Renal cortex interstitium (tissue), 15 donors: ENCODE measurements at places on chromosomes 12 and 14.

GRCh38 chr12:75294336-75294735 lies 35.8 kb downstream of the CAPS2 start:
- no peak for DNase-seq

DNA sequence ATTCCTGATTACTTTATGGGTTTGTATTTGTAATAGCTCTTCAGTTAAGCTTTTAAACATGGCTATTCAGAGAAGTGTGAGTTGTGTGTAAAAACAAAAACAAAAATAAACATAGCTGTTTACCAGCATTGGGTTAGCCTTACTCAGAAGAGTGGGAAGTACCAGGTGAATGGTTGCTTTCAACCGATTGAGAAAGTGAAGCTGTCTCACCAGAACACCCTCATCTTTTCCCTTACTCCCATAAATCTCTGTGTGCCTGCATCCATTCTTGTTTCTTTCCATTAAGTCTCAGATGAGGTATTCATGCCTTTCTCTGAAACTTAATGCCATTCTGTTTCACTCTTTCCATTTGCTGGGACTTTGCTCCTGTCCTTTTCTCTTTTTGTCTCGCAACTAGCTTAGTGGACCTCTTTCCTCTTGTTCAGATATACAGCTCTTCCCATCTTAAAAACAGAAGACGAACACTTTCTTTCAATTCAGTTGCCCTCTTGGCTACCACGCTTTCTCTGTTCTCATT lies 10.7 kb downstream of the BORCS5 start:
- DNase-seq = no peak

DNA sequence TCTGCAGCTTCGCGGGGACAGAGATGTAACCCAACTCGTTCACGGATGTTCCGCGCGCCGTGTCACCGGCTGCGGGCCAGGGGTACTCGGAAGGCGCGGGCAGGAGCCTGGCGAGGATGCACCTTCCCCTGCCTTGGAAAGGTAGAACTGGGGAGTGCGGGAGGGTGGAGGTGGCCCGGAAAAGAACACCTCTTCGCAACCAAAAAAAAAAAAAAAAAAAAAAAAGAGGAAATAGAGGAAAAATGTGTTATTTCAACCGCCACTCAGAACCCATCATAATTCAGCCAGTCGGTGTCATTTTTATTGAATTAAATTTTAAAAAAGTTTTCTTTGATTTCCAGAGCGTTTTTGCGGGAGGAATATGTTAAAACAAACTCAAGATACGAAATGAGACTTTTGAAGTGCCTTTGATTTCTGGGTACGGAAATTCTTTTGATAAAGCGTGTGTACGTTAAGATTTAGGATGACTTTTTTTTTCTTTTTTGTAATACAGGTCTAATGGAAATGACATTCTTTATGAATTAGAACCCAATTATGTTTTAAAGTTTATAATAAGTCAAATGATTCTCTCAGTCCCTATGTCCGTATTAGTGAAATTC lies 8.9 kb downstream of the CDKN1B start:
- no peak for DNase-seq

DNA sequence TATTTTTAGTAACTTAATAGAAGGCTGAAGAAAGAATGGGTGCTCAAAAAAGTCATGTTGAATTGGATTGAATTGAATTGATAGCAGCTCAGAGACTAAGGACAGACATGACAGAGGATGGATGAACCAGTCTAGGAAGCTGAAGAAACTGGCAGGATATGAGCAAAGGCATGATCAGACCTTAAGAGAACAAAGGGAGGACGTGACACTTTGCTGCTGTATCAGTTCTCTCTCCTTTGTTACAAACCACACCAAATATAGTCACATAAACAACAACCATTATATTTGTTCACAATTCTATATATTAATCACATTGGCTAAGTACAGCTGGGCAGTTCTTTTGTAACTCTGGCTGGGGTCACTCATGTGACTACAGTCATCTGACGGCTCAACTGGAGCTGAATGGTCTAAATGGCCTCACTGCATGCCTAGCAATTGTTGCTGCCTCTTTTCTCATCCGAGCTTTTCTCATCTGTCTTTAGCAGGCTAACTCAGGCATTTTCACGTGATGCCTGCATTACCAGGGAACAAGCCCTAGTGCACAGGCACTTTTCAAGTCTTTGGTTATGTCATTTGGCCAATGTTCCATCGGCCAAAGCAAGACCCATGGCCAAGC lies 355.0 kb downstream of the ETNK1 start:
- no peak for DNase-seq

- DNase-seq = no peak
Measured at GRCh38 chr12:128794661-128795529, 28.9 kb downstream of the SLC15A4 start.

DNA sequence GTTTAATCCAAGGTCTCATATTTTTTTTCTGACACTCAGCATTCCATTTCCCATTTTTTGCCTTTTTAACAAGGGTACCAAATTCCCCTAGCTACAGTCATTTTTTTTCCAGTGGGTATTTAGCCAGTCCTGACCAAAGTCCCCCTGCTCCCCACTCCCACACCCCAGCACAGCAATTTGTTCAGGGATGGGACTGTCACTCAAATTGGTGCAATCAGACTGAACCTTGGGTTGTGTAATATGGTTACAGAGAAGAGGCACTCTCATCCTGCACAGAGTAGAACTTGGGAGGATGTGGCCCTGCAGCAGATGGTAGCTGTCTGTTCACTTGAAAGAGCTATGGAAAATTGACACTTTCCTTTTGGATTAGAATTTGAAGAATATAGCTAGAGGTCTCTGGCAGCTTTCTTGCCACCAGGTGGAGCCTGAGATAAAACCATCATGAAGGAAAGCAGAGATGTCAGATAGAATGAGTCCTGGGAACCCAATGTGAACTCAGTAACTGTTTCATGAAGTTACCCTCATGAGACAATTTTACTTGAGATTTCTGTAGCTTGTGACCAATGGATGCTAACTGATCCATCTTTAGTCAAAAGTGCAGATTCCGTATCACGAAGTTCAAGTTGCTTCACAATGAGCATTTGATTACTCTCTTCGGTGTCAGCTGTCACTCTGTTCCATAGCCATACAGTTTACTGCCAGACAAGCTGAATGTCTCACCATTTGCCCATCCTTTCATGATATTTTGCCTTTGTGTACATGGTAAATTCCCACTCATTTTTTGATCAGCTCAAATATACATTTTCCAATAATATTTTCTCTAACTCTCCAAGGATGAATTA lies 394.0 kb upstream of the SYT1 start:
- DNase-seq = no peak

- DNase-seq = no peak
Measured at GRCh38 chr14:64806202-64806861, 73.4 kb downstream of the SPTB start.

- DNase-seq = no peak
Measured at GRCh38 chr14:105858676-105859025, 332.3 kb downstream of the TMEM121 start.

GRCh38 chr12:57329219-57329618 lies 78.2 kb upstream of the STAC3 start:
- no peak for DNase-seq

DNA sequence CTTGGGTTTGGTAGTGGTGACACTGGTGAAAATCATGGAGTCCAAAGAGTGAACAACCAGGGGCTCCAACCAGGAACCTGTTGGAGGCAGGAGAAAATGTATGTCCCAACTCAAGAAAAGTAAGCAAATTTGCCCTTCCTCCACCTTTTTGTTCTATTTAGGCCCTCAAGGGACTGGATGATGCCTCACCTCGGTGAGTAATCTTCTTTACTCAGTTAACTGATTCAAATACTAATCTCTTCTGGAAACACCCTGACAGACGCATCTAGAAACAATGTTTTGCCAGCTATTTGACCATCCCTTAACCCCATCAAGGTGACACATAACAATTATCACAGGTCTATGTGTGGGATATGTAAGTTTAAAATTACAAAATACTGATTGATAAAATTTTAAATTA lies 272.4 kb upstream of the FOXG1 start:
- no peak for DNase-seq

GRCh38 chr14:87838931-87839330 lies 154.1 kb downstream of the GALC start:
- DNase-seq = no peak

DNA sequence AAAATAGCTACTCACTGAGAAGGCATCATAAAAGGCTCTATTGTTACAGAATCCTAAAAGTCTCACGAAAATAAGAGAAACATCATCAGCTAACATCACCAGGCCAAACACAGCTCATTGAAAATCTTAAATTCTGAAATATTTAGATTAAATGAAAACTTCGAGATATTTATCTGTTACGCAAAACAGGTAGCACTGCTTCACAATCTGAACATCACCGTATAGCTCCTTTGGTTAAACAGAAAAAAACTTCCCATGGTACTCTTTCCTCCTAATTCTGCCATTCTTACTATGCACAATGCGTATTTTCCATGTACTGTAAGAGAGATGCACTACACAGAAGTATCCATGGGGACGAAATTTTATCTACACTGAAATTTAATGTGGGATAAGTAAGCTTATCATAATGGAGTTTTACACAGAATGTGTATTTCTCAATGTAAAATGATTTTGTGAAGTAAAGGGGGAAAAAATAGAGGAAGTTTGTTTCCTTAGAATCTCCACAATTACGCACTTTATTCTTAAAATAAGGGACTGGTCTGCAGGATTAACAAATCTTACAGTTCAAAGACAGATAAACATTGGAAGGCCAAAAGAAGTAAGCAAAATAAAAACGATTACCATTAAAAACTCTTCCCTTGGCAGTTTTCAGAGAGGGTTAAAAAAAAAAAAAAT lies 1.9 kb downstream of the SGPP1 start:
- no peak for DNase-seq

DNA sequence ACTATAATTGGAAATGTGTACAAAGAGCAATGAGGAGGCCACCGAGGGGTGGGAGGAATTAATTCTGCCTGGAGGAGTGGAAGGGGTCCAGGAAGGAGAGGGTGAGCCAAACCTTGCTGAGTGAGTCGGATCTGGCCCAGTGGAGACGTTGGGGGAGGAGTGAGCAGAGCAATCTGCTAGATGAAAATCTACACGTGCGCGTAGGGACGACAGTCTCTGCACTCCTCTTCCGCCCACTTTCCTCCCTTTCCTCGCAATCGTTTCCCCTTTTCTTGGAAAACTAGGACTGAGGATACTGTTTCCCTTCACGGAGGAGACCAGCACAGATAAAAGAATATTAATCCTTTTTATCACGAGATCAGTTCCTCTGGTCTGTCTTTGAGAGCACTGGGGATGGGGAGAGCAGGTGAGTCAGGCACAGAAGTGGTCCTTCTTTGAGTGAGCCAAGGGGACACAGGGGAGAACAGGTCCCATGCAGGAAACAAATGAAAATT lies 2.9 kb upstream of the NAB2 start:
- DNase-seq = peak; percentile 47

GRCh38 chr12:7161811-7162210 lies 27.7 kb upstream of the PEX5 start:
- no peak for DNase-seq

- DNase-seq = no peak
Measured at GRCh38 chr14:74546416-74546815, 52.9 kb downstream of the ISCA2 start.

- no peak for DNase-seq
Measured at GRCh38 chr14:69237142-69237541, 22.8 kb upstream of the GALNT16 start.

DNA sequence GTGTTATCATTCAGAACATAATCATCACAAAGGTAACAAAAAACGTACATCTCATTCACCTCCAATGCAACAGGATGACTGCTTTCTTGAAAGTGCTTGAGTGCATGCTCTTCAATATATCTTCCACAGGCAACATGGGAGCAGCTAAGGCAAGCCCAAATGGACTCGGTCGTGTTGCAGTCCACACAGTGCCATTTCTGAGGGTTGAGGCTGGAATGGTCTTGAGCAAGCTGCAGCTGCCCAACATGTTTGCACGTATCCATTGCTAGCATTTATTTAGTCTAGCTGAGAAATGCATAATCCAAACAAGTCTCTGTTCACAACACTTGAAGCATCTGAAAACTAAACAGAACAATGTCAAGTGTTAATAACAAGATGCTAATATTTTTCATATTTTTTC lies 17.3 kb downstream of the USP44 start:
- DNase-seq = no peak

- no peak for DNase-seq
Measured at GRCh38 chr12:75553836-75554555, 42.6 kb upstream of the KRR1 start.

- DNase-seq = no peak
Measured at GRCh38 chr12:20368651-20369304, 441 bp downstream of the PDE3A start.

DNA sequence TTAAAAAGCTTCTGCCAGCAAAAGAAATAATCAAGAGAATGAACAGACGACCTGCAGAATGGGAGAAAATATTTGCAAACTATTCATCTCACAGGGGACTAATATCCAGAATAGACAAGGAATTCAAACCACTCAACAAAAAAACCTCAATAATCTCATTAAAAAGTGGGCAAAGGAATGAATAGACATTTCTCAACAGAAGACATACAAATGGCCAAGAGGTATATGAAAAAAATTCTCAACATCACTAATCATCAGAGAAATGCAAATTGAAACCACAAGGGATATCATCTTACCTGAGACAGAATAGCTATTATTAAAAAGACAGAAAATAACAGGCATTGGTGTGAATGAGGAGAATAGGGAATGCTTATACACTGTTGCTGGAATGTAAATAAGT lies 270.0 kb downstream of the DACT1 start:
- no peak for DNase-seq

DNA sequence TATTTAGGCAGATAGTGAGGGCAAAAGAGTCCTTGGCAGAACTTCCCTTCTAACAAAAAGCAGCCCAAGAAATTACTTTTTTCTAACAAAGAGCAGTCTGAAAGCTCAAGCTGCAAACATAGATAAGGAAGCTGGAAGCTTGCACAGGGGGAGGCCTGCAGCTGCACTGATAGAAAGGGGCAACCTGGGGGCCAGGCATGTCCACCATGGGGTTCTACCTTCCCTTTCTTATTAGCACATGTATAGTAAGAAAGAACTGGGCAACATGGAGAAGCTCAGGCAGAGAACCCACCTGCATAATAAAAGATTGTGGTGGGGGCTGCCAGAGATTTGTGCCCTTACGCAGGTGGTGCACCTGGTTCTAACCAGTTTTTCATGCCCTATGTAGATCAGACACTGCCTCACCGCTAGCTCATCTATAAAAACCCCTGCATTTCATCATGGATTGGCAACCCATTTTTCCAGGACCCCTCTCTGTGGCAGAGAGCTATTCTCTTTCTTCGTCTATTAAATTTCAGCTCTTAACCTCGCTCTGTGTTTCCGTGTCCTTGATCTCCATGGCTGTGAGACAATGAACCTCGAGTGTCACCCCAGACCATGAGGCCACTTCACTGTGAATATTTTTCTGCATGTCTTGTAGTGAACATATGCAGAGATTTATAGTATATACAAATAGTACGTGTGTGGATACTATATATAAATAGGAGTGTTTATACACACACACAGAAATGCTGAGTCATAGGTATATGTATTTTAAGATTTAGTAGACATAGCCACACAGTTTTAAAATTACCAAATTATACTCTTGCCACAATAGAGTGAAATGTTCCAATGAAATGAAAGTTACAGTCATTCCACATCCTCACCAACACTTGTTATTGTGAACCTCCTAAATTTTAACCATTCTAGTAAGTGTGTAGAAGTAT lies 53.0 kb downstream of the PEX5 start:
- no peak for DNase-seq
